Activated T-cell treated with anti-CD3 and anti-CD28 coated beads, Interleukin-2, amount 50 U/mL, for 24 hours (primary cell): ENCODE measurements at places on chromosomes 6 and 20.

DNA sequence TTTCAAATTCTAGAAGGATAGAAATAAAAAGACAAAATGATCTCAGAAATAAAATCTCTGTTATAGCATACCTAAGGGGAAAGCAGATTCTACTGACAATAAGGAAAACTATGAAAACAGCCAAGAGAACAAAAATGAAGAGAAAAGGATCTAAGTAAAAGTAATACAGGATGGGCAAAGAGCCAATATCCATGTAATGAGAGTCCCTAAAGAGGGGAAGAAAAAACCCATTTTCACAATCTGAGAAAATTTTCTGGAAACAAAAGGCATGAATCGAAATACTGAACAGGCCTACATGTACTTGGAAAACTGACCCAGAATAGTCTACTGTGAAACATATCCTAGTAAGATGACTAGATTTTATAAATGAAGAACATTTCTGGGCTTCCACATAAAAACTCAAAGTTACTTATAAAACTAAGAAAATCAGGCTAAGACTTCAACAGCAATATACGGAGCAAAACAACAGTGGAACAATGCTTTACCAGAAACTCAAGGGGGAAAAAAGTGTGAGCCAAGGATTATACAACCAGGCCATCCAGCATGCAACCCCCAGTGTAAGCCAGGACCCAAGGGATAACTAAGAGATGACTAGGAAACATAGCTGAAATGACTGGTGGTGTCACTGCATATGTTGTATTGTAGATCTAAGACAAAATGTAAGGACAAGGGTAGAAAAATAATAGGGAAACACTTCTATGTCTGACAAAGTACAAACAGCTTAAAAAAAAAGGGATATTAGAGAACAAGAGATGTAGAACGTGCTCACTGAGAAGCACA, 10.2 kb downstream of the NAPB start:
- no peak for DNase-seq
- no peaks in the 10 kb centered on the region for H3K27me3 ChIP-seq
- no peak overlapping the region for H3K27ac ChIP-seq
- H3K36me3 ChIP-seq = peaks cover 19% of the 10 kb centered on the region

GRCh38 chr6:36442103-36442670, 467 bp downstream of the PXT1 start:
- peak overlapping the region; percentile 96 for H3K4me3 ChIP-seq
- peaks cover 37% of the 10 kb centered on the region for H3K36me3 ChIP-seq
- H3K4me1 ChIP-seq = peaks cover 48% of the 10 kb centered on the region
- no peak for DNase-seq
- peak overlapping the region; percentile 99 for H3K27ac ChIP-seq
- H3K27me3 ChIP-seq = no peaks in the 10 kb centered on the region

- H3K27ac ChIP-seq = no peak overlapping the region
- no peaks in the 10 kb centered on the region for H3K36me3 ChIP-seq
- H3K27me3 ChIP-seq = peaks cover 75% of the 10 kb centered on the region
Measured at GRCh38 chr6:104952911-104953399, 4.0 kb upstream of the LIN28B start.

DNA sequence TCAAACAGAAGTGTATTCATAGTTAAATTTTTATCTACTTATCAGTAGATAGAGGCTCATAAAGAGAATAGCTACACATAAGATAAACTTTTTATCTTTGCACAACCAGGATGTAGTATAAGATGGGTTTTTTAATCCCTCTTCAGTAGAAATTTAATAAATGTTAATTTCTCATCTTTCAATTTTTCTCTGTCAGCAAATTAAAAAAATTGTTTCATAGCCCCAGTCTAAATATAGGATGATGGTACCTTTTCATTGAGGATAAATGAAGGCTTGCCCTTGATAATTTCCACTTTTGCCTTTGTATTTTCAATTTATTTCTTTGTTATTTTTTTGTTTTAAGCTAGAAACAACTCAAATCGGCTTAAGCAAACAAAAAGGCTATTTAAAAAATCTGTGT, 251.2 kb upstream of the NOX3 start:
- H3K4me1 ChIP-seq = no peaks in the 10 kb centered on the region
- H3K36me3 ChIP-seq = no peaks in the 10 kb centered on the region
- H3K27me3 ChIP-seq = peaks cover 6% of the 10 kb centered on the region
- no peak overlapping the region for H3K27ac ChIP-seq
- no peak for DNase-seq

GRCh38 chr20:52469128-52469527, 277.5 kb upstream of the ZFP64 start:
- H3K36me3 ChIP-seq = no peaks in the 10 kb centered on the region
- DNase-seq = no peak
- no peaks in the 10 kb centered on the region for H3K27me3 ChIP-seq
- H3K4me1 ChIP-seq = peaks cover 2% of the 10 kb centered on the region

GRCh38 chr6:43781941-43782704, 12.1 kb downstream of the VEGFA start:
- H3K4me3 ChIP-seq = no peak overlapping the region
- no peak for DNase-seq
- peaks cover 81% of the 10 kb centered on the region for H3K36me3 ChIP-seq
- no peaks in the 10 kb centered on the region for H3K27me3 ChIP-seq

DNA sequence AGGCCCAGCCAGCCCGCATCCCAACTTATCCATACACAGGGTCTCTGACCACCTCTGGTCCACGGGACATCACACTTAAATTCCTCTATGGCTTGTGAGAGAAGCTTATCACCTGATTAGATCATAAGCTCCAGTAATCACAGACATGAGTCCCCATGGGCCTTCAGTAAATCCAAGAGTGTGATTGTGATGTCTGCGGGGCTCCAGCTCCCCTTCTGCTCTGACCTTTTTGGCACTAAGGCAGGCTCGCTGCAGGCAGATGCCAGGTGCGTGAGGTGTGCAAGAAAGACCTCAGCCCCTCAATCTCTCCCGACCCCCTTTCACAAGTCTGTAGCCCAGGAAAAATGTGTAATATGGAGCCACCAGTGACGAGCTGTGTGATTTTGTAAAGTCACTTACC, 127.6 kb upstream of the DUSP22 start:
- no peaks in the 10 kb centered on the region for H3K4me1 ChIP-seq
- no peak for DNase-seq
- H3K36me3 ChIP-seq = no peaks in the 10 kb centered on the region
- no peak overlapping the region for H3K27ac ChIP-seq

GRCh38 chr20:44728801-44729443, 13.8 kb downstream of the CCN5 start:
- H3K27me3 ChIP-seq = no peaks in the 10 kb centered on the region
- H3K4me3 ChIP-seq = no peak overlapping the region
- H3K27ac ChIP-seq = no peak overlapping the region

GRCh38 chr6:152474354-152474753, 162.8 kb downstream of the SYNE1 start:
- H3K36me3 ChIP-seq = no peaks in the 10 kb centered on the region
- H3K27me3 ChIP-seq = no peaks in the 10 kb centered on the region
- DNase-seq = no peak
- H3K4me3 ChIP-seq = no peak overlapping the region

DNA sequence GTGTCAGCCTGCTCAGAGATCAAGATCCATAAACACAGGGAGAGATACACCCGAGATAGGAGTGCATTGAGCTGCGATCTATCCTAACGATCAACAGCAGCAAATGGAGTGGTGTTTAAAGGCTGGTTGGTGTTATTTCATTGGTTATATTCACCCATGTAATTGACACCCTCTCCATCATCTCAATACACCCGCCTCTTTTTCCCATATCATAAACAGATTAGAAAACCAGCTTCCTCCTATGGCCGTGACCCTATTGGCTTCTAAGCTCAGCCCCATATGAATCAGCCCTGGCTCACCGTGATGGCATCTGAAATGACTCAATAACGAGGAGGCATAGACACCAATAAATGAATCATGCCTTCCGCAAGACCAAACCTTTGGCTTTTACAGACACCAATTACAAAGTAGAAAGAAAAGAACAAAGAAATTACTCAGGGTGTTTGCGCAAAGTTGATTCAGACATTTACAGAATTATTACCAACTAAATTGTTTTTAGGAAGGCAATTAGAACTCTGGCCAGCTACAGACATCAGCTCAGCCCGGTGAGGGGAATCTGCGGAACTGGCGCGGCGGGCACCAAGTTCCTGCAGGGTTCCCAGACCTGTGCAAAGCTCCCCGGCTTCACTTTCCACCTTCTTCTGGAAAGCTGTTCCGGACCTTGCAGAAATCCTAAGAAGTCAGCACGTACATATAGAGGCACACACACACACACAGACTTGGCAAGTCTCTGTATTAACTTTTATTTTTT, 11.5 kb downstream of the PMEPA1 start:
- DNase-seq = peak; percentile 67
- peak overlapping the region; percentile 48 for H3K4me3 ChIP-seq
- no peaks in the 10 kb centered on the region for H3K36me3 ChIP-seq

DNA sequence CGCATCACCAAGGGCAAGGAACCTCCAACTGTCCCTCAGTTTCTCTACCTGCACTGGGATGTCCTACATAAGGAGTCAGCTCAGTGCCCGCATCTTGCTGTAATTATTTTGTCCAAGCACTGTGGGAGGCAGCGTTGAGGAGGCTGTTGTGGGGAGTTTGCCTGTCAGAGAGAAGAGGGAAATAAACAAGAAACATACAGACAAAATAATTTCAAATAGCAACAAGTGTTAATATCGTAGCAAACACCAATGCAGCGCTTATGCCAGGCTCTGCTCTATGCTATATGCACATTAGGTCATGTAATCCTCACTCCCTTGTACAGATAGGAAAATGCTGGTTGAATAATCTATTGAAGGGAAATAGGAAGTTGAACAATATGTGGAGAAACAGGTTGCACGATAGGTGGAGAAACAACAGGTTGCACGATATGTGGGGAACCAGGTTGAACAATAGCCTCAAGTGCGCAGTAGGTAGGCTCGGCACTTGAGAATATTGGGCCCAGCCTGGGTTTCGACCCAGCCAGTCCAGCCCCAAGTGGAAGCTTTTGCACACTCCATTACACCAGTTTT, 91.2 kb upstream of the SIRPA start:
- H3K27ac ChIP-seq = no peak overlapping the region
- H3K27me3 ChIP-seq = peaks cover 57% of the 10 kb centered on the region
- H3K4me3 ChIP-seq = peak overlapping the region; percentile 43

DNA sequence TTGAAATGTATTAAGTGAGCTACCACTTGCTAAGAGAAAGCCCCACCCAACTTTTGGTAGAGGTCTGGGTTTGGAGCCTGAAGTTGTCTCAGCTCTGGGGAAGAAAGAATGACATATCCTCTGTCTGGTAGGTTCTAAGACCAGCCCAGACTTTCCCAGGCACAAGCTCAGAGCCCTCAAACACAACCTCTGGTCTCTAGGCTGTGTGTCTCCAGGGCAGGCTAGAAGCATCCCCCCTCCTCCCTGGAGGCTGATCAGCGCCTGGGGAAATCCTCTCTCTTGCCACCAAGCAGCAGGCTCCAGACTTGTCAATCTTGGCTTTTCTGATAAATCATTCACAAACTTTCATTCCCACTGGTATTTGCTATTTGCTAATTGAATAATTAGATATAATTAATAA, 226.5 kb upstream of the CST7 start:
- no peak overlapping the region for H3K27ac ChIP-seq
- no peak overlapping the region for H3K4me3 ChIP-seq
- DNase-seq = no peak

DNA sequence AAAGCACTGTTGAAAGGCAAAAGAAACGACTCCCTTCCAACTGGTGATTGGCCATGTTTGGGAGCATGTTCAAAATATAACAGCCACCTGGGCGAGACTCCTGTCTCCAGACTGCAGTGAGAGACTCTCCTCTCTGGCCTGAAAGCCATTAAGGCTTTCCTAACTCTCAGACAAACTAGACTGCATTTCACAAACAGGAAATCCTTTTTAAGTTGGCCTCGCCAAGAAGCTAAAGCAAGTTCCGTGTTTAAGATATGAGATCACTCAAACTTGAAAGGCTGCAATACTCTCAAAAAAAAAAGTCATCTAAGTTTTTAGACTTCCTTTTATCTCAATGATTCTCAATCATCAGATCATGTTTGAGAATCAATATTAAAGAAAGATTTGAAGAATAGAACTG, 117.0 kb downstream of the TFAP2A start:
- no peak overlapping the region for H3K27ac ChIP-seq
- no peaks in the 10 kb centered on the region for H3K4me1 ChIP-seq
- H3K27me3 ChIP-seq = no peaks in the 10 kb centered on the region

DNA sequence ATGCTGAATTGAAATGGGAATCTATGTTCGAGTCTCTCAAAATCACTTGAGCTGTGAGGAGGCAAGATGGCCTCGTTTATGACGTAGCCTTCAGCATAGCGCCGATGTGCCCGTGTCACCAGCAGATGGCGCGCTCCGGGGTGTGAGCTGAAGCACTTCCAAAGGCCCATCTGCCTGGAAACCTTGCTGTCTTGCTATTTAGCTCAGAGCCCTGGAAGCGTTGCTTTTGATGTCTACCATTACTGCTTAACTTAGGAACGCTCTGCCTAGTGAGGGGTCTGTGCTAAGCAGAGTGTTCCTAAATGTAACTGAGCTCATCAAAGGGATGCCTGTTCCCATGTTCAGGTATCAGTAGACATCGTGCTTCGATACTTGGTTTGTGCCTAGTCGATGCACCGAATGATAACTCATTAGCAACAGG, 67.7 kb downstream of the SYCP2L start:
- H3K36me3 ChIP-seq = no peaks in the 10 kb centered on the region
- H3K4me1 ChIP-seq = no peaks in the 10 kb centered on the region
- H3K4me3 ChIP-seq = no peak overlapping the region
- DNase-seq = peak; percentile 77
- peaks cover 34% of the 10 kb centered on the region for H3K27me3 ChIP-seq

DNA sequence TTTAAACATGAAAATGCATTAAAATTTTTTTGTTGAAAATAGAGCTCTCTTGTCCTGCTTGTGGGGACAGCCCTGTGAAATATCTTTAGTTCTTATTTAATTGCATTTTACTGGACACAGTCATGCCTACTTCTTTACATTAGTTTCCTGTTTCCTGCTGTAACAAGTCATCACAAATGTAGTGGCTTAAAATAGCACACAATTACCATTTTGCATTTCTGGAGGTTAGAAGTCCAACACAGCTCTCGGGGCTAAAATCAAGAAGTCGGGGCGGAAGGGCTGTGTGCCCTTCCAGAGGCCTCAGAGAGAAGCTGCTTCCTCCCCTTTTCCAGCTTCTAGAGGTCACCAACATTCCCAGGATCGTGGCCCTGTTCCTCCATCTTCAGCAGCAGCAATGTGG, 29.4 kb downstream of the PNLDC1 start:
- H3K27me3 ChIP-seq = no peaks in the 10 kb centered on the region
- H3K4me1 ChIP-seq = peaks cover 17% of the 10 kb centered on the region
- no peak overlapping the region for H3K27ac ChIP-seq
- no peak for DNase-seq
- H3K4me3 ChIP-seq = no peak overlapping the region
- no peaks in the 10 kb centered on the region for H3K36me3 ChIP-seq

GRCh38 chr20:6831461-6831860, 64.0 kb downstream of the BMP2 start:
- H3K27ac ChIP-seq = no peak overlapping the region
- DNase-seq = no peak
- H3K4me3 ChIP-seq = no peak overlapping the region
- H3K36me3 ChIP-seq = no peaks in the 10 kb centered on the region
- H3K4me1 ChIP-seq = no peaks in the 10 kb centered on the region

- peaks cover 20% of the 10 kb centered on the region for H3K36me3 ChIP-seq
- no peaks in the 10 kb centered on the region for H3K27me3 ChIP-seq
- peaks cover 42% of the 10 kb centered on the region for H3K4me1 ChIP-seq
- H3K27ac ChIP-seq = no peak overlapping the region
- H3K4me3 ChIP-seq = no peak overlapping the region
Measured at GRCh38 chr6:119257726-119258125, 91.8 kb downstream of the MAN1A1 start.
